ENCODE measurements at places on chromosomes 3 and 15.

DNA sequence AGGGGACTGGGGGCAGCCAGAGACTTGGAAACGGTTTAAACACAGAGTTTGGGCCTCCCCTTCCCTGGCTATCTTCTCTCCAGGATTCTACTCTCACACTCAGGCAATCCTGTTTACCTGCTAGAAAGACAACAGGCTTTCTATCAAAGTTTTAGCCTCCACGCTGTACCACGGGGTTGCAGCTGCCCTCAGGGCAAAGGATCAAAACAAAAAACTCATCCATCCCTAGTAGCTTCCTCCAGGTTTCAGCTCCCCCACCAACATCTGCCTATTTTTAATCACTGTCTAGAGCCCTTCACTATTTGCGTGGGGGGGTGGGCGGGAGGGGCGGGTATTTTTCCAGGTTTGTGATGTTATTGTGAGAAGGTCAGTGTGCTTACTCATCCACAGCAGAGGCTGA is 286.8 kb upstream of the TRIM42 start:
- DNase-seq: no peak

- no peak for DNase-seq
Observed at GRCh38 chr3:59299561-59299960, 249.7 kb upstream of the CFAP20DC start.

GRCh38 chr3:59364496-59364895 is 314.7 kb upstream of the CFAP20DC start:
- DNase-seq: no peak

DNA sequence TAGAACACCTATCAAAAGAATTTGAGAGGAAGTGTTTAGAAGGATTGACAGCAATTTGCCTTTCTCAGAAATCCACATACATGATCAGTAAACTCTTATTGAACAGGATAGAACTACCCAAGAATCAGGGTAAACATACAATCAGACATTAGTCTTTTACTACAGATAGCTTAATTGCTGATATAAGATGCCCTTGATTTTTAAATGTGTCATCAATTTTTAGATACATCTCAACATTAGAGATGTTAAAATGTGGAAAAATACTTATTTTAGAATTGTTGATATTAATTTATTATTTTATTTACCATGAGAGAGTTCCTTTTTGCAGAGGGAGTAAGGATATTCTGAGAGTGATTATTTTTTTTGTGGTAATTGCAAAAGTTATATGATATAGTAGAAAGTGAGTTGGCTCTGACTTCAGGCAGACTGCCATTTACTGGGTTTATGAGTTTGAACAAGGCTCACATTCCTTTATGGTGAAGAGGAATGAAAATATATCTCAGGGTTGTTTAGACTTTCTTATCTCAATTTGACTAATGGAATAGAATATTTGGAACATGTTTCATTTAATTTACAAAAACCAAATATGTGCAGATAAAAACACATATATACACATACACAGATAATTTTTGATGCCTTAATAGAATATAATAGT is 302.8 kb upstream of the GOLIM4 start:
- DNase-seq: no peak

- DNase-seq: peak; percentile 30
Observed at GRCh38 chr3:158911586-158911985, 109.7 kb downstream of the MFSD1 start.

- DNase-seq: no peak
Observed at GRCh38 chr15:39685999-39686613, 96.5 kb downstream of the FSIP1 start.

DNA sequence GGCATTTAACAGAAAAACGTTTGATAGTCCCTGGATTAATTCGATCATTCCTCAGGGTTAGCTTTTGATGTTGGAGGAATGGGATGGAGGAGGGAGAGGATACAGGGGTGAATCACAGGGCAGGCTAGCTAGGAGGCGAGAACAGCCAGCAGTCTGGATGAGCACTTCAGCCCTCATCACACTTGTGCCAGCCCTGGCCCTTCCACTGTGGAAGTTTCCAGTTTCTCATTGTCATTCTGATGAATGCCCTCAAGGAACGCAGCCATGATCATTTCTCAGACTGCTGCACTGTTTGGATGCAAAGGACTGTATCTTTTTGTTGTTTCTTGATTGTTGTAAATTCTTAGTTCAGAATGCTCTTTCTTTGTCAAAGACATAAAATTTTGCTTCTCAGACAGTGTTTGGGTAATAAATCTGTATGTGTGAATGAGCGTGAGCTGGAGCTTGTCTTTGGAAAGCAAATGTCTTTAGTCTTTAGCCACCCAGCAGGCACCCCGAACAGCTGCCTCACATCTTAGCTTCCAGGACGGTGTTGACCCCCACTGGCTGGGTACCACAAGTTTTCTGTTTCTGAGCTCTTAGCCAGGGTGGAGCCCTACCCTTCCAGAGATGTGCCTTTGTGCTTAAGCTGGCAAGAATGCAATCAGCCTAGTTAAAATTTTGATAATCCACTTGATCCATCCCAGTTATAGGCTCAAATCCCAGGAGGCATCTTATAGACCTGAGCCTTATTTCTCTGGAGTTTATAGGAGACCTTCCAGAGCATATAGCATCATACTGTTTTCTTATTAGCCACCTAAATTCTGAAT is 121.1 kb downstream of the PDCD6IP start:
- DNase-seq: no peak

- DNase-seq: no peak
Observed at GRCh38 chr3:2375376-2375775, 276.7 kb downstream of the CNTN4 start.

GRCh38 chr3:122356402-122356801 is 26.6 kb downstream of the MIX23 start:
- peak; percentile 23 for DNase-seq

DNA sequence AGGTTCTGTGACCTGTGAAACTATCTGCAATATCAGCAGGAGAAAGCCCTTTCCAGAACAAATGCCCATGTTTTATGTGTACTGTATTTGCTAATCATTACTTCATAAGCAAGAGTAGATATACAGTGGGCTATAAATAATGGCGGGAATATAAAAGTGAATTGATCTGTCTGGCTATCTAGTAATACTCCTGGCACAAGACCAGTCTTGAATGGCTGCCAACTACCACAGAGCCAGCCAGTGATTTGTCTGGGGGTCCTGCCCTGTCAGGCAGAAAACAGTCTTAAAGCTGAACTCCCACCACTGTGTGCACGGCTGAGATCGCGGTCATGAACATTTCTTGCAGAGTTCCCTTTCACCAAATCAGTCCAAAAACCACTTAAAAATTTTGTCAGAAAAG is 176.3 kb downstream of the MEIS2 start:
- DNase-seq: no peak

GRCh38 chr15:38893925-38894242 is 329.3 kb upstream of the RASGRP1 start:
- no peak for DNase-seq

DNA sequence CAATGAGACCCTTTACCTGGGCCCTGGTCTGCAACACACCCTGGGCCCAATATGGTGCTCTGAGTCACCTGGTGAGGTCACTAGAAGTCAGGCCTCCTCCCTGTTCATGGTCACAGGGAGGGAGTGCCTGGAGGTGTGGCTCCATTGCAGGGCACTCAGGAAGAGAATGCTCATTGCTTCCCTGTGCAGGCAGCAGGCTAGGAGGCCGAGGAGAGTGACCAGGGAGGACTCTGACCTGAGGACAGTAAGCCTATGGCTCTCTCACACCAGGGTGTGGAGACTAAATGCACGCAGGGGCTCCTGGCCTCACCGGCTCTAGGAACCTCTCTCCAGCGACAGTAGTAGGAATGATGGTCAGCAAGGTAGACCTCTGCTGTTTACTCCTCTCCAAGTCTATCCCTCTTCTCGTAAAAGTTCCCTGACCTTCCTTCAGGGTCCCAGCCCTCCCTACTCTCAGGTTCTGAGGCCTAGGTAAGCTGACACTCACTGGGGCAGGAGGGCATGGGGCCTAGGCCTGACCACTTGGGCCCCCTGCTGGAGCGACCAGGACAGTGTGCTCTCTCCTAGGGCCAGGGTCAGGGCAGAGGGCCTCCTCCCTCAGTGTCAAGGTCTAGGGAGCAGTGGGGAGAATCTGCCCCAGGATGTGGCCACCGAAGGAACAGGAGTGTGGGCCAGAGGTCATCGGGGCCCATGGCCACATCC is 9.6 kb upstream of the SLCO2A1 start:
- no peak for DNase-seq

DNA sequence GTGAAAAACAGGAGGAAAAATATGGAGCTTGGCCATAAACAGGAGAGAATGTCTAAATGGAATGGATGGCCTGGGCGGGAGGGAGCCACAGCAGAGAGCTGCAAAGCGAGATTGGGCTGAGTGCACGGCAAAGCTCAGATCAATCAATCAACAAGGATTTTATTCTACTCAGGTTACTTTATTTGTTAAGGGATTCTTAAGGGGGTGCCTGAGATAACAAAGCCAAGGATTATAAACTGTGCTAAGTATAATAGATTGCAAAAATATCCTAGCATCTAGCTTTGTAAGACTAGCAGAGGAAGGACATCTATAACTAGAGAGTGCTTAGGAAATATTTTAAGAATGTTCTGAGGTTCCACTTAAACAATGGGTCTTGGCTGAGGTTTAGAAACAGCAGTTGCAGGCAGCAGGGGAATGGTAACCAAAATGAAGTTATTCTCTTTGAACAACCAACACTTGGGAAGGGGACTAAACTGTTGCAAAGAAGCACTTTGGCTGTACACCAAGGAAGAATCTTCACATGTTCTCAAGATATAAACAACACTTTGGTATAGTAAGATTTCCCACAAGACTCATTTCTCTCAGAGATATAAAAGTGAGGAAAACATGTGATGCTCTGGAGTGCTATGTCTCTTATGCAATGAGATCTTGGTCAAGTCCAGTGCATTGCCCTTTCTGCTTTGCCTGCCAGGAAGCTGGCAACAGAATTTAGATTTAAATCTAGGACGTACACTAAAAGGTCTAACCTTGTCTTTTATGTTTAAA is 35.5 kb downstream of the TMEM212 start:
- no peak for DNase-seq

- DNase-seq: no peak
Observed at GRCh38 chr3:72448858-72449257, 399.4 kb downstream of the SHQ1 start.

- no peak for DNase-seq
Observed at GRCh38 chr3:15113471-15113870, 14.5 kb upstream of the RBSN start.

DNA sequence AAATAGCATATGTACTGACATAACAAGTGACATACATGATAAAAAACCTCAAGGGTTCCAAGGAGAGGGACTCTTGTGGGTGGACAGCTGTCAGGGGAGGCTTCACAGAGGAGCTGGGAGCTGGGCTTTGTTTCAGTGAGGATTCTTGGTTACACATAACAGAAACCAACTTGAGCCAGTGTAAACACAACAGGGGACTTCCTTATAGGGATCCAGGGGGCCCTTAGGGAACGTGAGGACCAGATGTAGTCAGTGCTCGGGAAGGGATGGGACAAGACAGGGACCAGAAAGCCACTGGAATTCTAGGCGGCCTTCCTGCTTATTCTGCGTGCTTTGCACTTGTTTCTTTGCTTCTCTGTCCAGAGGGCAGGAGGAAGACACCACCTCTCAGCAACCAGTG is 34.9 kb downstream of the SNAPC5 start:
- no peak for DNase-seq

DNA sequence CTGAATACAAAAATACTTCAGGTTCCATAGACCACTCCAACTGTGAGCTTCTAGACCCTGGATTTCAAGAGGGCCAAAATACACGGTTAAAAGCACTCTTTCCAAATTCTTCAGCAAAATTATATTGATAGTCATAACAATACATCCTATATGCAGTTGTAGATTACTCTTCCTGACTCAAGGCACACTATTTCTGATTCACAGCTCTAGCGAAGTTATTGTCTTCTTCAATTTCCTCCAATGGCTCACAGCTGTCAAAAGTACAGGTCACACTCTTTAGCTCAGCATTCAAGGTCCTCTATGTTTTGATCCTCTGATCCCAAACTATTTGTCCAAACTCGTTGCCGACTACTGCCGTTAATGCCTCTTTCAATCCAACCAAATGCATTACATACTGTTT is 13.5 kb upstream of the CCDC80 start:
- DNase-seq: no peak

- no peak for DNase-seq
Observed at GRCh38 chr3:162041622-162042021, 545.0 kb downstream of the OTOL1 start.

DNA sequence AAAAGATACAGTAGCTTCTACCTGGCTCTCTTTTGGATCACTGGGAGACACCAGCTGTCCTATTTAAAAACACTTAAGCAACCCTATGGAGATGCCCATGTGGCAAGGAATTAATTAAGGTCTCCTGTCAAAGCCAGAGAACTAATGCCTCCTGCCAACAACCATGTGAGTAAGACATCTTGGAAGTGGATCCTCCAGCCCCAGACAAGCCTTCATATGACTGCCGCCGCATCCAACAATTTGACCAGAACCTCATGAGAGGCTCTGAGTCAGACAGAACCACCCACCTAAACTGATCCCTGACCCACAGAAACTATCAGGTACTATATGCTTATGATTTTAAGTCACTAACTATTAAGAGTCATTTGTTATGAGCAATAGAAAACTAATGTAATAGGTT is 22.3 kb downstream of the IFT80 start:
- DNase-seq: no peak

GRCh38 chr3:167466966-167467365 is 6.9 kb downstream of the SERPINI2 start:
- DNase-seq: no peak

- no peak for DNase-seq
Observed at GRCh38 chr3:83953417-83954089, 1005.2 kb upstream of the CADM2 start.

DNA sequence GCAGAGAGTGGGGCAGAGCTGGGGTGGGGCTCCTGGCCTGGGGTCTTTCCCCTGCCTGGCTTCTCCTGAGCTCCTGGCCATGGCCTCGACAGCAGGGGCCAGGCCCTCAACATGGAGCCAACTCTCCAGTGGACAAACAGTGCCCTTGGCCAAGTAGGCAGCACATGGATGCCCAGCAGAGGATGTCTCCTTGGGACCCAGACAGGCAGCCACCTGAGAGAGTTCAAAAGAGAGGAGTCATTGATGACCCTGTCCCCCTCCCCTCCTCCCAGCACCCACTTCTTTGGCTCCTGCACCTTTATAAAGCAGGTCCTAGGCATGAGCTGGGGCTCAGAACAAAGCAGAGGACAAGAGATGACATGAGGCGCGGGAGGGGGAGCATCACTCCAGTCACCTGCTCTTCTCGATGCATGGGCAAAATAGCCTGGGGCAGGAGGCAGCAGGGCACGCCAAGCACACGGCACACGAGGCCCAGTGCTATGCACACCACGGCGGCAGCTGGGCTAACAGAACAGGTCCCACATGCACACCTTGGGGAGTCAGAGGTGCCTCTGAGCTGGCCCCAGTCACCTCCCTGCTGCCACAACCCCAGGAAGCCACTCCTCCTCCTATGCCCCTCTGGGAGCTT is 27.4 kb downstream of the SHISA5 start:
- no peak for DNase-seq

Measured in NCI-H1417 treated with DMSO at 0.1 percent for 48 hours (cell line).